Activated T-helper 17 cell treated with anti-CD3 and anti-CD28 coated beads, Interleukin-2, amount 50 U/mL, for 72 hours (primary cell): ENCODE measurements at places on chromosomes 16 and 17. TPM values are rescaled to one million over a fixed set of nuclear protein-coding genes. Genes with fewer than 3 reads are reported as not detected.

ABCC3 gene
- not detected for total RNA-seq

- no peak for ATAC-seq
Measured at GRCh38 chr17:21025451-21025850, 17.4 kb downstream of the USP22 start.

- ATAC-seq = no peak
Measured at GRCh38 chr17:83046448-83047181, 32.8 kb upstream of the METRNL start.

DNA sequence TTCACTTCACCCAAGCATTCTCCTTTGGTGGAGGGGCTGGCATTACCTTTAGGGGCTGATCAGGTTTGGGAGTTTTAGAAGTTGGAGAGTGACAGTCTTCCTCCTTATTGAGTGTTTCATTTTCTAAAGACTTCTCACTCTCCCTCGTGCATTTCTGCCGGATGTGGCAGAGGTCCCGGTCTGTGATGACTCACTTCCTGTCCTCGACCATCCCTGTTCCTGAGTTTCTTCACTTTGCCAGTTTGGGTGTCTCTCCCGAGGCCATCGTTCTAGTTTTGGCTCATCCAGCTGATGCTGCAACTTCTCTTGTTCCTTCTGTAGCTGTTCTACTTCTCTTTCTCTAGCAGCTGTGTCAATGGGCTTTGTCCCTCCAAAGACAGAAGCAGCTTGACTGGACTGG, 104.3 kb downstream of the PHKB start:
- peak; percentile 74 for ATAC-seq

- no peak for ATAC-seq
Measured at GRCh38 chr16:87924041-87924810, 12.1 kb downstream of the CA5A start.

DNA sequence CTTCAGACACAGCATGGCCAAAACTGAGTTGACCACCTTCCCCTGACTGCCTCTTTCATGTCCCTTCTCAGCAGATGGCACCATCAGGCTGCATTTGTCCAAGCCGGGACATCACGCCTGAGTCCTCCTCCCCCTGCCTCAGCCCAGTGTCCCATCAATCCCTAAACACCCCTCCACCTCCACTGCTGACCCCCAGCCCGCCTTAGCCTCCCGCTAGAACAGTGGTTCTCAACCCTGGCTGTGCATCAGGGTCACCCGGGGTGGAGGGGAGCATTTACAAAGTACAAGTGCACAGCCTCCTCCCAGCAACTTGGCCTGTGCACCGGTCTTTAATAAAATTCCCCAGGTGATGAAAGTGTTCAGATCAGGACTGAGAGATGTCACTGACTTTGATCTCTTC, 4.0 kb downstream of the C16orf82 start:
- no peak for ATAC-seq

DNA sequence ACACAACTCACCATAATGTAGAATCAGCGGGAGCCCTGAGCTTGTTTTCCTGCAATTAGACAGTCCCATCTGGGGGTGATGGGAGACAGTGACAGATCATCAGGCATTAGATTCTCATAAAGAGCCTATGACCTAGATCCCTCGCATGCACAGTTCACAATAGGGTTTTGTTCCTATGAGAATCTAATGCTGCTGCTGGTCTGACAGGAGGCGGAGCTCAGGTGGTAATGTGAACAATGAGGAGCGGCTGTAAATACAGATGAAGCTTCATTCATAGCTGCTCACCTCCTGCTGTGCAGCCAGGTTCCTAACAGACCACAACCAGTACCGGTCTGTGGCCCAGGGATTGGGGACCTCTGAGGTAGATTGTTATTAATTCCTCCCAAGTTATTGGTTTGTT, 2.9 kb upstream of the DOK4 start:
- no peak for ATAC-seq

DNA sequence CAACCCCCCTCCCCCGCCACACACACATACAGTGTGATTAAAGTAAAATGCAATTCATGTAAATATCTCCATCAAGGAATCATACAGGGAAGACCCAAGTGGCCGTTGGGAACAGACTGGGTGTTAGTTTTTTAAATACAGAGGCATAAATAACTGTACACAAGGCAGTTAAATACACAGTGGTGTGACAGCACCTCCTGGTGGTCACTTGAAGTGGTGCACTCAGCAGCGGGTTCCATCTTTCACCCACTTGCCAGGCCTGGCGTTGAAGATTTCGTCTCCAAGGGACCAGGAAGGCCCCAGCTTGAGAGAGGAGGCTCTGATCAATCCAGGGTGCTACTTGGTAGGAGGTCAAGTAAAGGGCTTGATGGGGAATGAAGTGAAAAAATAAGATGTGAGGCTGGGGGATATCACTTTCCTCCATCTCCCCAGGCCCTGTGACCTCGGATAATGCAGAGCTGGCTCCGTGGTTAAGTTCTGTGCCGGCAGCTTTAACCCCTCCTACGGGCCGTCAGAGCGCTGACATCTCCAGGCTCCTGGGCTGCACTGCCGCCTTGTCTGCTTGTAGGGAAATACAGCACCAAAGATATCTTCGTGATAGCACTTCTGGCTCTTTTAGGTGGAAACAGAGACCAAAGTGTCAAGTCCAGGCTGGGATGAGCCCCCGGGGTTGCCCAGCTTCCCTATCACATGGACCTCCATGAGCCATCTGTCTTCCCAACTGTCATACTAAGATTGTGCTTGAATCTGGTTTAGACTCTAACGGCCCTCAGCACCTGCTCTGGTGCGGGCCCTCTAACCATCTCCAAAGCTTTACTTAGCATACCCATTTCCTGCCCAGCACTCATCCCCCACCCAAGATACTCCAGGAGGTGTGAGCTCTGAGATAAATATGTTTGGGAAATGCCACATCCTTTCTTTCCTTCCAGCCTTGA, 20.7 kb downstream of the LGALS9 start:
- ATAC-seq = peak; percentile 60

- peak; percentile 47 for ATAC-seq
Measured at GRCh38 chr16:2829501-2830354, at the start of gene ZG16B. Gene ZG16B, plus strand, starts transcription at chr16:2830303. Its CDS starts 139 bp downstream, at chr16:2830442.

DNA sequence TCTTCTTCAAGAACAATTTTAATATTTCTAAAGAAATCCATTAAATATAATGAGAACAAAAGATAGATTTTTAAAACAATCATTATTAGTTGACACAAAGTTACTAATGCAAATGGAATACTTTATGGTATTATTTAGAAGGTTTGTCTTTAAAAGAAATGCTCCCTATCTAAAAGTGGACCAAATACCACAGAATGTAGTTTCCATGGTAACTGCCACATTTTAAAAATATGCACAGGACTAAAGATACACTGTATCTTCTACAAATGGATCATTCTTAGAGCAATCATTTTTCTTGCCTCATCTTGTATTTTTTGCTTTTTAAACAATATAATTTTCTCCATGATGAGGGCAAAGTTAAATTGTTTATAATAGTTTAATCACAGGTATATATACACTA, 296.0 kb downstream of the CEP112 start:
- no peak for ATAC-seq
